Activated T-helper 9 cell treated with anti-CD3 and anti-CD28 coated beads, Interleukin-2, amount 50 U/mL, for 16 hours (primary cell): ENCODE measurements at places on chromosomes 4 and X.

DNA sequence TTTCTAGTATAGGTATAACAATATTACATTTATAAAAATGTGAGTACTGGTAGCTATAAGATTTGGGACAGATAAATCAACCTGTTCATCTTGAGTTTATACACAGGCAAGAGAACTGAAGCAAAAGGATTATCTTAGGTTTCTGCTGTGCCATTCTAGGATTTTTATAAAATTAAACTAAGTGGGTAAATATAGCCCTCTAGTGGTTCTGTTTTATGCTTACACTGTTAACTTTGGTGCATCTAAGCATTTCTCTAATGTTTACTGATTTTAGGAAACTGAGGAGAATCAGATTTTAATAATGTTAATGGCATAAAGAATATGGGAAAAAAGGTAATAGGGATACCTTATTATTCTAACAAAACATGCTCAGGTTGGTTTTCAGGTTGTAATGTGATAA, 1.1 kb upstream of the RRH start:
- DNase-seq: no peak

GRCh38 chrX:46695491-46695890, 63.4 kb downstream of the SLC9A7 start:
- no peak for DNase-seq

GRCh38 chr4:139028191-139028661, 12.6 kb downstream of the NOCT start:
- DNase-seq: no peak

DNA sequence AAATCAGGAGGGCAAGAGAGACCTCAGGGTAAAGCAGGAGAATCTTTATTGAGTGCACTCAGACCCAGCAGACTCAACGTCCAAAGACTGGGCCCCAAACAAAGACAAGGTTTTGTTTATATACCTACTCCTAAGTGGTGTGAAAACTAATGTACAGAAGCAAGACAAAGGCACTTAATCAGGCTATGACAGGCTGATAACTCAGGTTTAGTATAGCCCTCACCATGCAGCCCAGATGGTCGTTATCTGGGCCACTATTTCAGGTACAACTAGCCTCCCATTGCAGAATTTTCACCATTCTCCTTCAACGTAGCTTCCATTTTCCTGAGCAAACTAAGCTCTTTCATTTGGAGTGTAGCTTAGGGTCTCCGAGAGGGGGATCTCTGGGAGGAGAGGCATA, 36.9 kb downstream of the SULT1E1 start:
- no peak for DNase-seq

DNA sequence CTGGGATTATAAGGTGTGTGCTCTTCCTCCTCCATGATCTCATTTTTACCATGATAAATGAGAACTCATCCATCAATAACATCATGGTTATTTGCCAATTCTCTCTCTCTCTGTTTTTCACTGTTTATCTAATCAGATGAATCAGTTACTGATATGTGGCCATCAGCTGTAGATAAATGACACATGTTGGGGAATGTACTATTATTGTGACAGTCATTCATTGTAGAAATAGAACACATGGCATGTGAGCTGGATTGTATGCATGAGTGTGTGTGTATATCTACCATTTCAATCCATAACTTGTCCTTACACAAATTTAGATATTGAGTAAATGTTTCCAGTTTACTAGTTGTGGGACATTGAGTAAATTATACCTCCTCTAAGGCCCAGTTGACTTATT, 53.0 kb downstream of the OSTC start:
- DNase-seq: no peak
